ENCODE measurements at places on chromosomes 2 and 18.

DNA sequence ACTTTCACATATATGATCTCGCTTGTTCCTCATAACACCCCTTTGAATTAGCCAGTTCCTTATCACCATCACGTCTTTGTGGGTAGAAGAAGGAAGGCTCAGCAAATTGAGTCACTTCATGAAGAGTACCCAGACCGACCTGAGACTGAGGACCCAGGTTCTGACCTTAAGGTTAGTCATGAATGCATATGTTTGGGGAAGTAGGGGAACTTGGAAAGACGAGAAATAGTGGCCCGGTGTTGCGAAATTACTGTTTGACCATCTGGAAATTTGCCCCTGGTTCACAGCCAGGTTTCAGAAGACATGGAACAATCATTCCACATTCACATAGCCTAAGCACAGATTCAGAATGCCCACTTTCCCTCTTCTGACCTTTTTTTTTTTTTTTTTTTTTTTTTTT lies 59.8 kb downstream of the MEIS1 start:
- DNase-seq: peak; percentile 49

GRCh38 chr2:60512062-60512622 lies 41.3 kb downstream of the BCL11A start:
- DNase-seq: no peak

DNA sequence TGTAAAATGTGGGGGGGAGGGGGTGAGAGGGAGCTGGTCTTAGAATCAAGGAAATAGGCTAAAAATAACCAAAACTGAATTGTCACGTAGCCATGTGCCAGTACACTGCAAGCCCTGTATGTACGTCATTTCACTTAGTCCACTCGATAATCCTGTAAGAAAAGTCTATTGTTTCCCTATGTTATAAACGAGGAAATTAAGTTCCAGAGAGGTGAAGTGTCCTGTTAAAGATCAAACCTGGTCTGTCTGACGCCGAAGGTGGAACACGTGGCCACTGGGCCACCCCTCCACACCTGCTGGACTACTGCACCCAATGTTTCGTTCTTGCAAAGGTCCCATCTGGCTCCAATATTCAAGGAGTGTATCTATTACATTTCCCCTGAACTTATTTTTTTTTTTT lies 29.6 kb downstream of the TFCP2L1 start:
- no peak for DNase-seq

DNA sequence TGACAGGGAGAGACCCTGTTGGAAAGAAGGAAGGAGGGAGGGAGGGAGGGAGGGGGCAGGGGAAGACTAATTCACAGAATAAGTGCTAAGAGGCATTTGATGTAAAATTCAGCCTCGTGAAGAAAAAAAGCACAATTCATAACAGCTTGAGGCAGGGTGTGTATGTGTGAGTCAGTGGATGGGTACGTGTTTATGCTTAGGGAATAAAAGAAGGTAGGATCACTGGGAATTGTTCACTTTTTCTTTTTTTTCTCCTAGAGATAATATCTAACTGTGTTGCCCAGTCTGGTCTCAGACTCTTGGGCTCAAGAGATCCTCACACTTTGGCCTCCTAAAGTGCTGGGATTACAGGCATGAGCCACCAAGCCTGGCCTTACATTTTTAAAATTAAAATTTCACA lies 39.2 kb downstream of the WDR33 start:
- peak; percentile 44 for DNase-seq

DNA sequence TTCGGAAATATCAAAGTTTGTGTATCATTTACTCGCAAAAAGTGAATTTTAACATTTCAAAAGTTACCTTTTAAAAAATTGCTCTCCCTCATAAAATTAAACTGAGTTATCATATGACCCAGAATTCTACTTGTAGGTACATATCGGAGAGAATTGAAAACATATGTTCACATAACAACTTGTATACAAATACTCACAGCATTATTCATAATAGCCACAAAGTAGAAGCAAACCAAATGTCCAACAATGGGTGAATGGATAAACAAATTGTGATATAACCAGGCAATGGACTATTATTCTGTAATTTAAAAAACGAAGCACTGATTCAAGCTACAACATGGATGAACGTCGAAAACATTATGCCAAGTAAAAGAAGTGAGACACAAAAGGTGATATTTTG lies 412.0 kb upstream of the TCF4 start:
- peak; percentile 44 for DNase-seq

GRCh38 chr2:7992612-7993602 lies 688.9 kb upstream of the ID2 start:
- no peak for DNase-seq
